ENCODE measurements at places on chromosomes 3 and 15. TPM values are rescaled to one million over a fixed set of nuclear protein-coding genes. Genes with fewer than 3 reads are reported as not detected.
A peak's percentile ranks its signal among the peaks of the same experiment; 100 is the strongest.

- DNase-seq, result no peak
- H3K27me3 ChIP-seq, result no peaks in the 10 kb centered on the region
- H3K4me1 ChIP-seq, result peaks cover 90% of the 10 kb centered on the region
- H3K36me3 ChIP-seq, result peaks cover under 1% of the 10 kb centered on the region
- H3K27ac ChIP-seq, result no peak overlapping the region
Observed at GRCh38 chr3:185929192-185930151, 8.3 kb downstream of the TRA2B start.

DNA sequence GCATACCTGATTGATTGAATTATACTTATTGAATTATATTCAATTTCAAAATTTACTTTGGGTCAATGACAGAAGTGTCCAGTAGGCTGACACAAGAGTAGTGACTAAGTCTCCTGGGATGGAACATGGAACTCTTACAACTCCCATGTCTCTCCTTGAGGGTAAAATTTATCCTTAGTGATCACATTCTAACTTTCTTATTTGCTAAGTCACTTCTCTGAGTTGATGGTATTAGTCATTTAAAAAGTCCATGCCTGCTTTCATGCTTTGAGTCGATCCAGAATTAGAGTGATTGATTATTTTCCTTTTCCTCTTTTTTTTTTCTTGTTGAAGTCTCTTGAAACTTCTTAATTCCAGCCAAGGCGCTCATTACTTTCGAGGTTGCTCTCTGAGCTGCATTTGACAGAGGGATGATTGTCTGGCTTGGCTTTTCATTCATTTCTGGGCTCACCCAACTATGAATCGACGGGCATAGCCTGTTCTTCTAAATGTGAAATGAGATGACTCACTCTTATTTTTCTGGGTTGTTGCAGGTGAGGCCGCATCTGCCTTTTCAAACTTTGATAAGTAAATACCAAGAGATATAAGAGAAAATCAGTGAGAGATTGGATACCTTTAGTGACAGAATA lies 34.9 kb downstream of the LRRC3B start:
- no peak for DNase-seq
- H3K4me3 ChIP-seq, result no peak overlapping the region
- H3K27ac ChIP-seq, result no peak overlapping the region
- H3K4me1 ChIP-seq, result no peaks in the 10 kb centered on the region

- H3K36me3 ChIP-seq, result peaks cover 9% of the 10 kb centered on the region
- H3K27ac ChIP-seq, result no peak overlapping the region
- peaks cover 5% of the 10 kb centered on the region for H3K4me1 ChIP-seq
- no peak overlapping the region for H3K4me3 ChIP-seq
- no peaks in the 10 kb centered on the region for H3K27me3 ChIP-seq
Observed at GRCh38 chr3:45724911-45725310, 35.7 kb downstream of the SACM1L start.

GRCh38 chr3:144942838-144943197 lies 971.2 kb downstream of the DIPK2A start:
- no peaks in the 10 kb centered on the region for H3K36me3 ChIP-seq
- H3K27ac ChIP-seq, result no peak overlapping the region
- H3K27me3 ChIP-seq, result no peaks in the 10 kb centered on the region
- DNase-seq, result no peak
- H3K4me3 ChIP-seq, result no peak overlapping the region

DNA sequence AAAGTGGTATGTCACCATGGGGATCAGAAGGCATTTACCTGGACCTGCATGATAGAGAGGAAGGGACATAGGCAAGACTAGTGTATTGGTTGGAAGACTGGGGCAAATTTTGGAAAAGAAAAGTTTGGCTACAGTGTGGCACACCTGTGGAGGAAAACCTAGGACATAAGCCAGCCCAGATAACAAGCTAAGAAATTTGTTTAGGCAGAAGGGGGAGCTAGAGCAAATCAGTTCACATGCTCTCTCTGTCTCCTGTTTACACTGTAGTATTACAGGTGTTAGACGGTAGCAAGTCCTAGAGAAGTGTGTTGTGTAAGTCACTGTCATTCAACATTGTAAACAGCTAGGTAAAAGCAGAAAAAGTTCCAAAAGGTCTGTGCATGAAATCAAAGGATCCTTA lies 11.9 kb upstream of the ALDH1A2 start:
- no peaks in the 10 kb centered on the region for H3K27me3 ChIP-seq
- no peak overlapping the region for H3K27ac ChIP-seq
- DNase-seq, result peak; percentile 5
- H3K36me3 ChIP-seq, result no peaks in the 10 kb centered on the region

- no peaks in the 10 kb centered on the region for H3K27me3 ChIP-seq
- no peak overlapping the region for H3K4me3 ChIP-seq
- H3K36me3 ChIP-seq, result no peaks in the 10 kb centered on the region
- peak overlapping the region; percentile 68 for H3K27ac ChIP-seq
Observed at GRCh38 chr15:90829942-90830440, 38.4 kb upstream of the FURIN start.

DNA sequence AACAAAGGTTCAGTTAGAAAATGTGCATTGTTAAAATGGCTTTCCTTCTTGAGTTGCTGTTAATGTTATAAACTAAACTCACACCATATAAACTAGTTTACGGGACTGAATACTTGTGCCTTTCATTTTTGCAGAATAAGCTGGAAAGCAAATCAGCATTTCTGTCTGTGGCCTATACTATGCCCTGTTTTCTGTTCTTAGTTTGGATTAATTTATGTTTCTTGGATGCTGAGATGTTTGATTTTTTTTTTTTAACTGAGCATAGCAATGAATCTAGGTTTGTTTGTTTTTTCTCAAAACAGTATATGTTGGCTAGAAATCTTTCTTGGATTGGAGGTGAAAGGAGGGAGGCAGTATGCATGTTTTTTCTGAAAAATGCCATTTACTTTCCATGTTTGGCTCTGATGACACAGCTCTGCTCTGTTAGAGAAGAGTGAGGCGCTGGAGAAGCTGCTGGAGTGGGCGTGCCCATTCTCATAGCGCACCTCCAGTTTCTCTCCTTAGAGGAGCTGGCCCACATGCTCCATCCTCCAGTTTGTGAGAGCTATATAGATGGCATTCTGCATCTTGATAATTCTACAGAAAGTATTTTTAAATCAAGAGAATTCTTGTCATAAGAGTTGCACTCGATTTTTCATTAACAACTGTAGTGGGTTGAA lies 423.6 kb upstream of the TPM1 start:
- no peaks in the 10 kb centered on the region for H3K36me3 ChIP-seq
- no peak overlapping the region for H3K27ac ChIP-seq
- no peaks in the 10 kb centered on the region for H3K27me3 ChIP-seq

DNA sequence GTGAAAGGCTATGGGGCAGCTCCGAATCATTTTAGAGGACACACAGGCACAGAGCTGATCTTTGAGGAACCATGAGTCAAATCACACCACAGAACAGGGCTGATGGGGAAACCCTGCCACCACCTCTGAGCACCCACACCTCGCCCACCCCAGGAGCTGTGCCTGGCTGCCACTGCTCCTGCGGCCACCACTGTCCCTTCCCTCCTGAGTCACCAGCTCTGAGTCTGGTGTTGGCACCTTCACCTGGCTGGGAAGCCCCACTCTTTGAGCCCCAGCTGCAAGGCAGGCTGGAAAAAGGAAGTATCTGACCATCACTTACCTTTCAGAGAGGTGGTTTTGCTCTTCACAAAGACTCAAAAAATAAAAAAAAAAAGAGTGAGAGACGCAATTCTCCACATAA lies 63.6 kb upstream of the MEF2A start:
- no peak overlapping the region for H3K27ac ChIP-seq
- H3K36me3 ChIP-seq, result no peaks in the 10 kb centered on the region
- peaks cover 3% of the 10 kb centered on the region for H3K4me1 ChIP-seq
- DNase-seq, result no peak
- no peaks in the 10 kb centered on the region for H3K27me3 ChIP-seq

- DNase-seq, result peak; percentile 44
- no peaks in the 10 kb centered on the region for H3K36me3 ChIP-seq
- peaks cover 22% of the 10 kb centered on the region for H3K4me1 ChIP-seq
- H3K27me3 ChIP-seq, result no peaks in the 10 kb centered on the region
Observed at GRCh38 chr3:172595664-172596393, 72.6 kb upstream of the TNFSF10 start.

GRCh38 chr3:147119989-147120388 lies 286.4 kb downstream of the ZIC4 start:
- no peak overlapping the region for H3K4me3 ChIP-seq
- H3K4me1 ChIP-seq, result no peaks in the 10 kb centered on the region
- H3K36me3 ChIP-seq, result no peaks in the 10 kb centered on the region
- DNase-seq, result no peak
- no peak overlapping the region for H3K27ac ChIP-seq

DNA sequence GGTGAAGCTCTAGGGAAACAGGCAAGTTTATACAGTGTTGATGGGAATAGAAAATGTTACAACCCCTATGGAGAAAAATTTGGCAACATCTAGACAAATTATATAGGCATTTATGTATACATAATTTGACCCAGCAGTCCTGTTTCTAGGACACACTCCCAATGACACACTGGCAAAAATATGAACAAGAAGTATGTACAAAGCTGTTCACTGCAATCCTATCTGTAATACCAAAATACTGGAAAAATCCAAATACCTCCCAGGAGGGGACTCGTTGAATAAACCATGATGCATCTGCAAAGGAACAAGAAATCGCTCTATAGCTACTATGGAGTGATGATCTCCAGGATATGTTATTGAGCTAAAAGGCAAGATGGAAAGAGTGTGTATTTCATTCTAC lies 8.5 kb downstream of the BFSP2 start:
- no peaks in the 10 kb centered on the region for H3K27me3 ChIP-seq
- H3K4me3 ChIP-seq, result no peak overlapping the region
- no peak for DNase-seq
- no peak overlapping the region for H3K27ac ChIP-seq

DNA sequence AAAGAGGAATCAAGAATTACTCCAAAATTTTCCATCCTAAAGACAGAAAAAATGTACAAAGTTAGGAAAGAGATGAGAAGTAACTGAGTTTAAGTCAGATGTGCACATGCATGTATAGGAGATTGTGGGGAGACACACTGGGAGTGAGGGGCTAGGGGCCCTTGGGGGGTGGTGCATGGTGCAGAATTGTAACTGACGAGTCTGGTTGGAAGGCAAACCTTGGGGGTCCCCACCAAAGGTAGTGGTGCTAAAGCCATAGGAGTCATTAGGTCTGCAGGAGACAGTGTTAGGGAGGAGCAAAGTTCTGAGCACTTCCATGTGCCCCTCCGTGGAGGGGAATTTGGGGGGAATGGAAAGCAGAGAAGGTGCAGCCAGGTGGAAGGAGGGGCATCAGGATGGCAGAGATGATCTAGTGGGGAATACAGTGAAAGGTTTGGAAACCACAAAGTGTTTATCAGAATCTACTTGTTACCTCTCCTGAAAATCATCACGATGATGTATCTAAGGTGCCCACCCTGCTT lies 37.5 kb upstream of the EPHB1 start:
- no peaks in the 10 kb centered on the region for H3K36me3 ChIP-seq
- no peak overlapping the region for H3K4me3 ChIP-seq
- no peak overlapping the region for H3K27ac ChIP-seq
- H3K4me1 ChIP-seq, result no peaks in the 10 kb centered on the region
- no peak for DNase-seq
- no peaks in the 10 kb centered on the region for H3K27me3 ChIP-seq

DNA sequence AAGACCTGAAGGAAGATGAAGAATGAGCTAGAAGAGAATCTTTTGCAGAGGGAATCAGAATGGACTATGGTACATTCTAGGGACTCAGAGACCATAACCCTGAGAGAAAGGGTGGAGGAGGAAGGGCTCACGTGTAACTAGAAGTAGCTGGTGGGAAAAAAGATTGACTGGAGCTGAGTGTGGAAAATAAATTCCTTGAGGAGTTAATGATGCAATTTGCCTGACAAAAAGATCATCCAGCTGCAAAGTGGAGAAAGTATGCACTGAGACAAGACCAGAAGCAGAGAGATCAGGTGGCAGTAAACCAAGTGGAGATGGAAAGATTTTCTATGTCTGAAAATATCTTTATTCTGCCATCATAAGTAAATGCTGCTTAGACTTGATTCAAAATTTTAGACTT lies 52.9 kb upstream of the TBL1XR1 start:
- H3K4me1 ChIP-seq, result no peaks in the 10 kb centered on the region
- DNase-seq, result no peak
- H3K36me3 ChIP-seq, result no peaks in the 10 kb centered on the region
- no peaks in the 10 kb centered on the region for H3K27me3 ChIP-seq
- H3K27ac ChIP-seq, result no peak overlapping the region
- H3K4me3 ChIP-seq, result no peak overlapping the region

DNA sequence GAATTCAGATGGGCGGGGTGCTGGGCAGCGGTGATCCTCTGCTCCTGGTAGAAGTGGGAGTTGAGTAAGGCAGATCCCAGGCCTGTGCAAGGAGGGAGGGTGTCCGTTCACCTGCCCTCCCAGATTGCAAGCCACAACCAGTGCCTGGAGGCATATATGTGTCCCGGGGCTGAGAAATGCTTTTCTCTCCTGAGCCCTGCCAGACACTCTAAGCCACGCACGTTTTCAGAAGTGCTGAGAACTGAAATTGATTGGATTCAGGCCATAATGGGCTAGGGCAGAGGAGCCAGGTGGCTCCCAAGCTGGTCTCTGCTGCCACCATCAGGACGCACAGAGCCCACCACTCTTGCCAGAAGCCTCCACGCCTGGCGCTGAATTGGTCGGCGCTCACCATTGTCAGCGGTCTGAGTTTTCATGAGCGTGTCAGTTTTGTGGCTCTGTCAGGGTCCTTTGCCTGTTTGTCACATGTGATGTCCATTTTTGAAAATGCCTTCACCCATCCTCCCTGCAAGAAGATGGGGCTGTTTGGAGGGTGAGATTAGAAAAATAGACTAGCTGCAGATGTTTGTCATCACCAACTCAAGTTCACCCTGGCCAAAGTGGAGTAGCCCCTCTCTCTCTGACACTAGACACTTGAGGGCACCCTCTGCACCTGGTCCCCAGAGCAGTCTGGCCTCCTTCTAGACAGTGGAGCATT lies 15.4 kb upstream of the BFSP2 start:
- no peak overlapping the region for H3K4me3 ChIP-seq
- no peak overlapping the region for H3K27ac ChIP-seq
- H3K27me3 ChIP-seq, result no peaks in the 10 kb centered on the region
- peak; percentile 69 for DNase-seq
- no peaks in the 10 kb centered on the region for H3K36me3 ChIP-seq

DNA sequence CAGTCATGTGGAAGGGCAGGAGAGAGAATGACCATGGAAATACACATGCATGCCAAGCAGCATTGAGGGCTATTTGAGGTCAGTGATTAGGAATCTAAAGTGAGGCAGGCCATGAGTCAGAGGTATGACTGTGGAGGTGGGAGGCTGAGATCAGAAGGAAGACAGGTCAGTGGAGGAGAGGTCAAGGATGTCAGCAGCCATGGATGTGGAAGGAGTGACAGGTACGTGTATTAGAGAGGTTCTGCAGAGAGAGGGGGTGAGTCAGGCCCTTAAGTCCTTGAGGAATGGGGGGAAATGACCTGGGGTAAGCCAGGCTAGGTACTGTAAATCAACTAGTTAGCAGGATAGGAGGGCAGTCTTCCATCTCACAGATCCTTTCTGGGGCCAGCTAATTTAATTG lies 166.6 kb downstream of the ANO10 start:
- no peak for DNase-seq
- H3K4me1 ChIP-seq, result peaks cover 23% of the 10 kb centered on the region
- H3K27me3 ChIP-seq, result no peaks in the 10 kb centered on the region
- no peaks in the 10 kb centered on the region for H3K36me3 ChIP-seq
- no peak overlapping the region for H3K27ac ChIP-seq

The HIGD2B gene
- total RNA-seq, result not detected

The STRA6 gene
- not detected for total RNA-seq

The RASL12 gene
- 3.1 TPM for total RNA-seq

The EBLN2 gene
- total RNA-seq, result 11.5 TPM
